Activated CD8-positive, alpha-beta memory T cell treated with anti-CD3 and anti-CD28 coated beads, Interleukin-2, amount 10 ng/mL, durations not matched to agents 7 days and 5 days (primary cell): ENCODE measurements at places on chromosomes 5 and 9.
A peak's percentile ranks its signal among the peaks of the same experiment; 100 is the strongest.

- DNase-seq: no peak
Measured at GRCh38 chr9:123697686-123698085, 232.2 kb downstream of the DENND1A start.

GRCh38 chr5:14715481-14715880 lies 51.0 kb downstream of the OTULIN start:
- no peak for DNase-seq

DNA sequence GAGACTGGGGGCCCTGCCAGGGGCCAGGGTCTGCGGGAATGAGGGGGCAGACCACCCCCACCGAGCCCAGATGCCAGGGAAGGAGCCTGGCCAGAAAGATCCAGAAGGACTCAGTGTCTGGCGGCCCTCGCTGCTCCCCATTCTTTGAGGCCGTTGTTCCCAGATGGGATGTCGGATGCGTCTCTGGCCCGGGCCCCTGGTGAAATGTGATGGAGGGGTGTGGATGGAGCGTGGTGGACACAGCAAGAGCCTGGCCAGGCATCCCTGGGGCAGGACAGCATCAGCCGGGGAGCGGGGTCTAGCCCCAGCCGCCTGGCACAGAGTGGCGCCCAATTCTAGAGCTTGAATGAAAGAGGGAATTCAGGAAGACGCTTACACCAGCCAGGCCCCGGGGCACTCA lies 46.2 kb upstream of the NKD2 start:
- no peak for DNase-seq

GRCh38 chr5:129698661-129699060 lies 49.2 kb upstream of the MINAR2 start:
- DNase-seq: no peak

- no peak for DNase-seq
Measured at GRCh38 chr9:74431467-74431866, 65.7 kb upstream of the RORB start.

DNA sequence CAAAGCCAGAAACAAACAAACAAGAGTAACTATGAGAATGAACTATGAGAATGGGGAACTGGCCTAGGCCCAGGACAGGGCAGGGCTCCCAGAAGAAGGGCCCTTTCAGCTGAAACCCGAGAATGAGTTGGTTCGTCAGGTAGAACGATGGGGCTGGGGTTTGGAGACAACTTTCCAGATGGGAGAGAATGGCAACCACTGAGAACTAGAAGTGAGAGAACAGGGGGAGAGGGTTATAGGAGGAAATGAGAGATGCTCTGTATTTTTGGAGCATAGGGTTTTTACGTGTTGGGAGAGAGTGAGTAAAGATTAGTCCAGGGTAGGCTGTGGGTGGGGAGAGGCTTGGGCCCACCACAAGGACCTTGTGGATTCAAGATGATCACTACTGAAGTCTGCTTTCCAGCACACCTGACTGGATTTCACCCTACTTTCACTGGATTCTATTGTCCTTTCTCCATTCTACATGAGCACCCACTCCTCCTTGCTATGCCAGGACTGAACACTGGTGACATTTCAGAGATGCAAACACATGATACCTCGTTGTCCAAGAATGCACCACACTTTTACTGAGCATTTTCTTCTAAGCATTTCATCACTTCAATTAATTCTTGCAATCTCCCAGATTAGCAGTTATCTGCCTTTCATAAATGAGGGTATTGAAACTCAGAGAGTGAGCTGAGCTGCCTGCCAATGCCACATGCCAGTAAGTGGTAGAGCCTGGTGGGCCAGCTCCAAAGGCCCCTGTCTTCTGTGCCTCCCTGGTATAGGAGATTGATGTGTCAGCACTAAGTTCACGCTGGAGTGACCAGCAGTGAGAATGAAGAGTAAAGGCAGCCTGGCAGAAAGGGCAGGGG lies 3.2 kb upstream of the TMEM268 start:
- DNase-seq: no peak

GRCh38 chr5:119340597-119341218 lies 15.1 kb upstream of the TNFAIP8 start:
- DNase-seq: peak; percentile 93

DNA sequence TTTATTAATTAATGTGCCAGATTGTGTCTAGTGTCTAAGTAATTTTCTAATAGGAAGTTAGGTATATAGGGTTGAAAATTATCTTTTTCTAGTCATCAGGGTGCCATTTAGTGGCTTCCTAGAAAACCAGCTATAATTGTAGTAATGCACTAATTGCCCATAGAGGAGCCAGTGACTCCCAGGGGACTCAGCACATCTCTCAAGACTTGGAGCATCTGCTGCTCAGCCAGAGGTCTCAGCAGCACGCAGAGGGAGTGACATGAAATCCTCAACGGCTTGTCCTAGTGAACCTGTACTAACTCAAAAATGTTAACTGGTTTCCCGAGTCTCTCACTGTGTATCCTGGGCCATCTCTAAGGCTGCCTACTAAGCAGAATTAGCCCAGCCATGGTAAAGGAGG lies 78.2 kb upstream of the MAN2A1 start:
- no peak for DNase-seq

- no peak for DNase-seq
Measured at GRCh38 chr5:116696366-116696765, 121.7 kb upstream of the SEMA6A start.

DNA sequence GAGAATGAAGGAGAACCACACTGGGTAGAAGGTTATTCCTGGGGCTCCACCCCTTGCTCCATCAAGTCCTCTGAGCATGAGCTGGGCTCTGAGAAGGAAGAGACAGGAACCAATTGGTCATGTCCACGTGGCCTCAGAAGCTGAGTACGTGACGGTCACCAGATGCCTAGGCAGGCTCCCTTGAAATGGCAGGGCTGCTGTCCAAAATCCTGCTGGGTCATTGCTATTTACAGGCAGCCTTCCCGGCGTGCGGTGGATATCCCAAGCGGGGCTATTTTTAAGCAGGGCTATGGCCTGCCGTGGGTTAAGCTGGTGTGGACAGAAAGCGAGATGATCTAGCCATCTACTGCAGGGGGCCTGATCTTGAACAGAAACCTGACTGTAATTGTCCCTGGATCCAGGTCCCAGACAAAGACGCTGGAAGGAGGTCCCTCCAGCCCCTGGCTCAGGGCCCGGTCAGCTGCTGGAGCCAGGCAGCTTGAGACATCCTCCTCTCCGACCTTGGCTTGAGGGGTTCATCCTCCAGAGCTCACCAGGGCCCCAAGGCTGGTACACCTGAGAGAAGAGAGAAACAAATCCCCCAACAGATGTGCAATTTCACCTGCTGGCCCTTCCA lies 550 bp upstream of the CKMT2 start:
- no peak for DNase-seq
